SHP77 (cell line): ENCODE measurements at places on chromosomes 7 and 10.

DNA sequence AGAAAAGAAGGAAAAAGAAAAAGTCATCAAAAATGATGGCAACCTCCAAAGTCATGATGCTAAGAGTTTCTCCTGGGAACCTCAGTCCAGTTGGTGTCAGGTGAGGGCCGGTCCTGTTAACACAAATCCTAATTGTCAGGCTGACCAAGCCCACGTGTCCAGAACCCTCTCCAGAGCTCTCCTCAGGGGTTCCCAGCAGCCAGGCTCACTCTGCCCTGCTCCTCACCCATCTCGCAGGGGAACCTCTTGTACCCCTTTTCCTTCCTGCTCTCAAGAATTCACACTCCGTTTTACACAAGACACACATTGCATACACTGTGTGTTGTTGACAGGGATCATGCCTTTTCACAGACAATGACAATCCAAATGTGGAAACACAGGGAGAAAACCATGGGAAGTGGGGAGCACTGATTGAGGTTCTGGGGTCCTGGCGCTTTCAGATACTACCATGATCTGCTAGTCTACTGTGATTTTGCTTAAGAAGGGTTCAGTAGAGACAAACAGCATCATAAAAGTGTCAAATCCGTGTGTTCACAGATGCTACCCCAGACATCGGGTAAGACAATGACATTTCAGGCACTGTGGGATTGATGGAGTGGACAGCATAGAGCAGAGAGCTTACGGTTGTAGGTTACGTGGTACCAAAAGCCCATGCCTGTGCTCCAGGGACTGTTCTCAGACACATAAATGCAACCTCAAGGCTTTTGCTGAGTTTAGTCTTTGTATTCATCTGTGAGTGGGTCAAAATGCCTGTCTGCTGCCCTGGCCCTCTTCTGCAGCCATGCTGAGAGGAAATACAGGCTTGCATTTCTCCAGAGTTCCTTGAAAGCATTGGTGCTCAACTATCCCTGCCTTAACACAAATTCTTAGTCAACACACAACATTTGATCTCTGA lies 16.0 kb downstream of the IL2RA start:
- no peak for DNase-seq

DNA sequence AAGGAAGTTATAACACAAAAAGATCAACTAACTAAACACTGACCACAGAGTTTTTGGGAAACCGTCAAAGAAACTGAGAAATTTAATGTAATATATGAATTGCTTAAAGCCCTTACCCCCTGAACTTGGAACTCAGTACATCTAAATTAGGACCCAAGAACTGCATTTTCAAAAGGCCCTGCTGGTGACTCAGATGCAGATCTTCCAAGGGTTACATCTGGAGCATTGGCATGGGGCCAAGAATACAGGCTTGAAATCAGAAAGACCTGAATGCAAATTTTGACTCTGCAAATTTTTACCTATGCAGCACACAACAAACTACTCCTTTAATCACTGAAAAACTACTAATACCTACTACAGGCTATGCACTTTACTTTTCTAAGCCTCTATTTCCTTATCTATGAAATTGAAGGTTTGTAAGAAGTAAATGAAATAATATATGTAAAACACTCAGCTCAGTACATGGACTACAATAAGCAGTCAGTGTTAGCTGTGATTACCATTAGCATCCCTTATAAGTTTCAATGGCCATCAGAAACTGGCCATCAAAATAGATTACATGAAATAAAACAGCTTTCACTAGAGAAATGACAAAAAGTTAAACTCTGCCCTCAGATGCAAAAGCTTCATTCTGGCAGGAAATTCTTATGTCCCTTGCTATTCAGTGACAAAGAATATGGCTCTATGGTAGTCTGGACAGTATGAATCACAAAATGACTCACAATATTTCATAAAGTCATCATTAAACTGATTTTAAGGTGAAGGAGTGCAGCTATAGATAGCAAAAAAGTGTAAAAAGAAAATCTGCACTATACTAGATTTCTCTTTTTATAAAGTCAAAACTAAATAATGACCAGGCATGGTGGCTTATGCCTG lies 43.6 kb downstream of the NSUN6 start:
- peak; percentile 45 for DNase-seq

GRCh38 chr7:116524609-116525297 lies at the start of gene CAV1:
TSS of gene CAV1 (plus strand) at chr7:116525036. CDS start at chr7:116525063, 27 bp downstream.
- no peak for DNase-seq

DNA sequence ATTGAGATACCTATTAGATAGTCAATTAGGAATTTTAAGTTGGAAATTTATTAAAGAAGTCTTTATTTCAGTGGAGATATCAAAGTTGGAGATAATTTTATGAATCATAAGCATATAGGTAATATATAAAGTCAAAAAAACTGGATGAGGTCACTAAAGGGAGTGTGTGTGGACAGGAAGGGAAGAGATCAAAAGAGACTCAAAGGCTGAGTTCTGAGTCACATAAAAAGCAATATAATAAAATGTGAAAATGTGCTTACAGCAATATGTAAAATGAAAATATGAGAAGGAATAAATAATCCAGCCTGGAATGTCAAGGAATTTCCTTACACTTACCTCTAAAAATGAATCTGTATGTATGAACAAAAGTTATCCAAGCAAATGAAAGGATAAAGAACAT lies 583.3 kb upstream of the SORCS1 start:
- no peak for DNase-seq

- peak; percentile 14 for DNase-seq
Observed at GRCh38 chr10:97714401-97715258, 1.1 kb downstream of the MARVELD1 start.

GRCh38 chr10:77380191-77380590 lies 257.4 kb downstream of the KCNMA1 start:
- DNase-seq = no peak

DNA sequence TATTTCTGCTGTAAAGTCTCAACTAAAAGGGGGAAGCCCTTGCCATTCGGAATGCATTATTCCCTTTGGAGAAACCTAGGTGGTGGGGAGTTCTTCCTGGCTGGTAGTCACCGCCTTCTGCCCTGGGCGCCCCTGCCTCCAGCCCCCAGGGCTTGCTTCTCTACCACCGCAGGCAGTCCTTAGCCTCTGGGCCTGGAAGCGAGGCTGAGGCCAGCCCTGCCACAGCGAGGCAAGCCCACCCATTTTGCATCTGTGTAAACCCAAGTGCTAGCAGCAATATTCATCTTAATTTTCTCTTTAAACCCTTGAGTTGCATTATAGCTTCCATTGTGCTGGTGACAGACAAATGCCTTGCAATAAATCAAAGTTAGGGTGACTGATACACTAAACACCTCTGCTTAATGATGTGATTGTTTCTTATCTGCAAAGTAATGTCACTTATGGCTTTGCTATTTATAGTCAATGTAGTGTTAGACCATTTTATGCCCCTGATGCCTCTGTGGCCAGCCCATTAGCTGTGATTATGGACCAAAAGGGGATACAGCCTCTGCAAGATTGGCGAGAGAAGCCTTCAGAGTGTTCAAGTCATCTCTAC lies 26.2 kb upstream of the MGMT start:
- DNase-seq = no peak

DNA sequence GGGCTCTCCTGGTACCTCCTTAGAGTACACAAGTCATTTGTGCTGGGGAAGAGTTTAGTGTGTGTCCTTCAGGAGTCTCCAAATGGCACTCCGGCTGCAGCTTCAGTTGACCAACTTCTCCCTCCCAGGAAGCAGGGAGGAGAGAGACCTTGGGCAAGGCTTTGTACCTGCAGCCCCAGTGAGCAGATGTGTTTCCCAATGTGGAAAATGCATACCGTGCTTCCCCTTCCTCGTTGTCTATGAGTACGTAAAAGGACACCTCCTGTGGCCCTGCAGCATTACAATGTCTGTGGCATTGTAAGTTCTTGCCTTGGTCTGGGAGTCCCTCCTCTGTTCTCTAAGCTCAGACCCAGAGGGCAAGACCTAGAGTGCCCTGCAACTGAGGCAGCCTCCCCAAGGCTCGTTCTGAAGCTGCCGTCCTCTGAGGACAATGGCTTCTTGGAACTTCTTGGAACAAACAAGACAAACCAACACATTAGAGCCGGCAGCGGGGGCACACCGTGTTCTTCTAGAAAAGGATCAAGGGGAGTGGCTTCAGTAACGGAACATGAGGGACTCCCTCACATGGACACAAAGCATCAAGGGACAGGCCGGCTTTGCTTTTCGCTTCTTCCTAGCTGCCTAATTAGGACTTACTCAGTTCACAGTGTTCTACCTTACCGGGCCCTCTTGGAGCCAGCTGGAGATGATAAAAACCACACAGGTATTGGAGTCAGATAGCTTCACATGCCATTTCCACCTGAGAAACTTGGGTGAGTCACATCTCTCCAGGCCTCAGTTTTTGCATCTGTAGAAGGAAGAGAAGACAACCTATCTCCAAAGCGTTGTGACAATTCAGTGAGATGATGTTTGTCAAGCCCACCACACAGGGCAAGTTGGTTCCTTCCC lies 20.9 kb upstream of the PPA1 start:
- no peak for DNase-seq

DNA sequence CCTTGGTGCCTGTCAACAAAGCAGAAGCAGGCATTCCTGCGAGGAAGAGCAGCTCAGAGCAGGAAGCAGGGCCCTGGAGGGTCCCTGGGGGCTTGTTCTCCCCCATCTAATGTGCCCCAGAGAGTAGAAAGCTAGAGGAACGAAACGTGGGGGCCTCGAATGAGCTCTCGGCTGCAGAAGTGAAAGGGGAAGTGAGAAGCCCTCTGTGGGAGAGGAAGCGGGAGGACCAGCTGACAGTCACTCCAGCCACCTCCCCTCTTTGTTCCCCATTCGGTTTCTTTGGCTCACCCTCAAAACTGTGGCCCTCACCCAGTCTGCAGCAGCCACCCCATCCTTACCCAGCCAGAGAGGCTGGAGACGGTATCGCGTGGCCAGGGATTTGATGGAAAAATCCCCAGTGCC lies 25.0 kb downstream of the C10orf105 start:
- DNase-seq = no peak

DNA sequence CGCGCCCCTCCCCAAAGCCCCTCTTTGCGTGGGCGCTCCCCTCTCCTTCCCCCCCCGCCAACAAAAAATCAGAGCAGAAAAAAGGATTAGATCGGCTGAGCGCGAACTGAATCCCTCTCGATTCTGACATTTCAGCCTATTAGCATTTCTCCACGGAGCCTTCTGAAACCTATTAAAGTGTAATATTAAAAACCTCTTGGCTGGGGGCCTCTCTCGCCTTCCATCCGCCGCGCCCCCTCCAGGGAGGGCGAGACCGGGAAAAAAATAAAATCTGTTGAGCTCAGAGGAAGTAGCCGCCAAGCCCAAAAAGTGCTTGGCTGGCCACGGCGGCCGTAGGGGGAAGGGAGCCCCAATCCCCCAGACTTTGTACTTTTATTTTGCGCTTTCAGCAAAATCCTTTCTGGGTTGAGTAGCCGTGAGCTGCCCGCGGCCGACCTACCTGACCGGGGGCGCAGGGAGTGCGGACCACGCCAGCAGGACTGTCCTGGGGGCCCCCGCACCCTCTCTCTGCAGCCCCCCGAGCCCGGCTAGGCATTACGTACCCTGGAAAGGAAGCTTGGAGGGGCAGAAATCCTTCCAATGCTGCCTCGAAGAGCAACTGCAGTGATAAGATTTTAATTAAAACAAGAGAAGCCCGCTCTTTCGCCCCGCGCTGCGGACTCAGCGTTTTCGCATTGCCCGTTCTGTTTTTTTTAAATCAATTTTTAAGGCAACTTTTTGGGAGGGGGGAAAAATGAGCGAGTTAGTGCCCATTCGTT lies 1.3 kb upstream of the TNRC18 start:
- no peak for DNase-seq

GRCh38 chr7:44223362-44224079 lies 22.7 kb downstream of the YKT6 start:
- no peak for DNase-seq

GRCh38 chr10:110214371-110214826 lies 7.0 kb downstream of the MXI1 start:
- DNase-seq = peak; percentile 20

- no peak for DNase-seq
Observed at GRCh38 chr7:10536561-10536960, 437.1 kb upstream of the PHF14 start.

GRCh38 chr7:710161-710560 lies 16.3 kb upstream of the DNAAF5 start:
- DNase-seq = no peak

DNA sequence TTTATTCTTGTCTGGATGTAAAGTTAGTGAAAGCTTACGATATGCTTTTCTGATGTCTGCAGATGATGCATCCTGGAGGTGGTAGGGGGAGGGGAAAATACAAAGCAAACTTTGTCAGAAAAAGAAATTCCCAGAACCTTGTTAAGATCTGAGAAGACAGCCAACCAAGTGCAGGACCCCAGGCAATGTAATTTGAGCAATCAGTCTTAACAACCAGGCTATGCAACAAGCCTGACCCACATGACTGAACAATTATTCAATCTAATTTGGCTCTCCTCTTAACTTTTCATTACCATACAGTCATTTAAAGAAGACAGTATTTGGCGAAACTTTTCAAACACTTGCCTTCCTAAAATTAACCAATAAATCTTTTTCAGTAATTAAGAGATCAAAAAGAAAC lies 74.5 kb downstream of the DNAJC1 start:
- no peak for DNase-seq

DNA sequence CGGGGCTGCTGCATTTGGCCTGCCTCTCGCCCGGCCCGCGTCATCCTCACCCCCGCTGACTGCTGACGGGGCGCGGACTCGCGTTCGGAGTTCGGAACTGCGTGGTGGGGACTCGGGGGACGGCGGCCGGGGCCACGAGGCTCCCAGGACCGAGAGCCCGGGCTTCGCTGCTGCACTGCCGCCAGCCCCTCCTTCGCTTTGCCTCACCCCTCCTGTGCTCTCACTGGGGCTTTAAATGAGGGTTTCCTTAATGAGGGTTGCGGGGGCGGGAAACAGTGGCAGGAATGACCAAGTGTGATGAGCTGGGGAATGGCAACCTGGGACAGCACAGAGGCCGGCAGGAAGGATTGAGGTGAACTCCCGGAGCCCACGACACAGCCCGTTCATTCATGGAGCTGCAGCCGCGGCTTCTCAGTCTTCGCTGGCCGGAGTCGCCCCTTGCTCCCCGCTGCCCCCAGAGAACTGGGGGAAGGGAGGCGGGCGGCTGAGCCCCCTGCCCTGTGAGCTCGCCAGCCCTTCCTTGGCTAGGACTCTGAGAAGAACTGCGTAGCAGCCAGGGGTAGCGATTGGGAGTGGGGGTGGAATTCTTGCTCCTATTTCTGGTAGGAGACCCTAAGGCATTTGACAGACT lies 1.5 kb upstream of the LRRC4 start:
- no peak for DNase-seq

GRCh38 chr7:142809671-142810070 lies 38.9 kb downstream of the PRSS2 start:
- DNase-seq = no peak

- no peak for DNase-seq
Observed at GRCh38 chr7:28596245-28596935, 184.1 kb downstream of the CREB5 start.

- DNase-seq = no peak
Observed at GRCh38 chr10:63798599-63799498, 277.6 kb downstream of the REEP3 start.

GRCh38 chr7:72278550-72278949 lies 133.6 kb downstream of the CALN1 start:
- DNase-seq = no peak
